ENCODE measurements at places on chromosomes 1 and 21.

DNA sequence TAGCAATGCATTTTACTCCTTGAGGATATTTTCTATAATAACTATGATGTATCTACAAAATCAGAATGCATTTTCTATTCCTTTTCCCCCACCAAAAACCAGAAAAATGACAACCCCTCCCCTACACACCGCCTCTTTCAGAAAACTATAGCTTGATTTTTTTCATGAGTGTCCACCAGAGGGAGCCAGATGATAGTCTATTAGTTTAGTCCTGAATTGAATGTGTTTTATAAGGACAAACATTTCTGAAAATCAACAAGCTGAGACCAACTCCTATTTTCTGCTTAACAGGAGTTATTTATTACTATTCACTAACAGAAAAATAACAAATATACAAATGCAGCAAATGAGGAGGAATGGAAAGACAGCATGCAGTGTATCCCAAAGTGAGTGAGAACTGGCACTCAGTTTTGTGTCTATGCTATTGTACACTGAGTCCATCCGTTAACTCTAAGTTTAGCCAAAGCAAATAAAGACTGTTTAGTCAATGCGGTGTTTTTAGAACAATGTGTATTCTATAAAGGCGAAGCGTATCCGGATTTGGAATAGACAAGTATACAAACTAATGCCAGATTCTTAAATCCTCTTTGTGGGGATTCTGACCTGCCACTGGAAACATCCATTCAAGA lies 182.6 kb downstream of the VAV3 start:
- no peak for DNase-seq

- no peak for DNase-seq
Measured at GRCh38 chr1:181028196-181028595, 5.5 kb upstream of the STX6 start.

DNA sequence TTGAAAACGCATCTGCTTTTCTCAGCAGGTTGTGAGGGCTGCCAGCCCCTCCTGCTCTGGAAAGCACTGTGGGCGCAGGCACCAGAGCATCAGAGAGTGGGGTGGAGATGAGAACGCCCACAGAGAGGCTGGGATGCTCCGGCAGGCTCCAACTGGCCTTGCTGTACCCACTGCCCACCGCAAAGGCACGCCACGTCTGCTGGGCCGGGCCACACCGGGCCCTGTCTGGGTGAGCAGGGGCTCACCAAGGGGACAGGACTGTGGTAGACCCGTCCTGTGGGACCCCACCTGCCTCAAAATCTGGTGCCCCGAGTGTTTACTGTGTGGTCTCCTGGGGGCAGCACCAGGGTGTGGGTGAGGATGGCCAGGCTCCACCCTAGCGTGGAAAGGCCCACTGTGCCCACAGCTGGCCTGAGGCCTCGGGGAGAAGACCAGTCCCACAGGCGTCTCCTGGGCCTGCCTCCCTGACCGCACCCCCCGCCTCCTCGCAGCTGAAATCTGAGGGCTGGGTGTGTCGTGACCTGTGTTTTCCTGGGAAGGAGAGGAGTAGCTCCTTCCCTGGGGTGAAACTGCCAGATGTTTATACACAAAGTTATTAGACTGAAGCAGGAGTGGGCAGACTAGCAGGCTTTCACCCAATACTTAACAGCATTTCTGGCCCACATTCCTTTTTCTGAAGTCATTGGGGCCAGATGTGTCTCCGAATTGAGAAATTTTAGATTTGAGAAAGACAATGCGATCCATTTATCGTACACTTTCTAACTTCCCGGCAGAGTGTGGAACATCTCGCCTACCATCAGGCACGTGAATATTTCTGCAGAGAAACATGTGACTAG lies 53.8 kb downstream of the STUM start:
- DNase-seq, result no peak

GRCh38 chr1:197919346-197920066 lies 2.3 kb downstream of the LHX9 start:
- DNase-seq, result no peak

DNA sequence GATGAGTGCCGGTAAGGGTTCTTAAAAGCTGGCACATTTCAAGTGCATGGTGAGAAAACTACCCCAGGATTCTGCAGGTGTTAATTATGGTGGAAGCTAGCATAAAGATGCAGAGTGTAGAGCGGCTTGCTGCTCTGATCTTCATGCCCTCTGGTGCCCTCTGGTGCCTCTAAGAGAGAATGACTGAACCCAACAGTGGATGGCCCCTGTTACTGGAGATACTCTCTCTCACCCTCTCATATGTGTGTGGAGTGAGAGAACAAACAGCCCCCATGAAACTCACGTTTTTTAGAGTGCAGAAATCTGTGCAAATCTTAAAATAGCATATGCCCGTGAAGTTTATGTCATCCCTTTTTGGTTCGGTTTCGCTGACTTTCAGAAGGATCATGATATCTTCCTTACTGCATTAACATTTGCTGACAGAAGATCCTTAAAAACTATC lies 90.0 kb downstream of the GRIK1 start:
- no peak for DNase-seq

- DNase-seq, result no peak
Measured at GRCh38 chr1:54857141-54857540, 29.9 kb downstream of the DHCR24 start.

DNA sequence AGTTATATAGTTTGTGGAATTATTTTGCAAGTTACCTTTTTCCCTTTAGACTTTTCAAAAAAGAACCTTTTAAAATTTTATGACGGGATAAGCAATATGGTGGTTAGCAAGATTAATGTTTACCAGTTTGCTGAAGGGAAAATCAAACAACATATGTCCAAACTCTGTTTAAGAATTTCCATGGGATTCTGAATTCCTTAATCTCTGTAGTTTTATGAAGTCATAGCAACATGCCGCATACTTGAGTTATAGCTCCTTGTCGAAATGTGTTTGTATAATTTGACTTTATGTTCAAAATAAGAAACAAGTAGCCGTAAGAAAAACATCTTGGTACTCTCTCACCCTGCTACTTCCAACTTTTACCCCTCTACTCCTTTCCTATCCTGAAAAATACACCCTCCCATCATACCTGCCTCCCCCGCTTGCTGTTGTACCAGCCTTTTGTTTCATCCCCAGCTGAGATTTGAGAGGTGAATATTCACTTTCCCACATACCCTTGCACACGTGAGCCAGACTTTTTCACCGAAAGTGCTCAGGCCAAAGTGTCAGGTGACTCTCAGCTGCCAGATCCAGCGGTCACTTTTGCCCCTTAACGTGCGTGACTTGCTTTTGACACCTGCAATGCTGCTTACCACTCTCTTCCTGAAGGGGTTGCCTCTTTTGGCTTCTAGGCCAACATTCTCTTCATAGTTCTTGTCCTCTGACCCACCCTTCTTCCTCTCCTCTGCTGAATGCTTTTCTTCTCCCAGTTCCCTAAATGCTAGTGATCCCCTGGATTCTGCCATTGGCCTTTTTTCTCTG lies 83.5 kb upstream of the ZNF326 start:
- no peak for DNase-seq

- DNase-seq, result peak; percentile 41
Measured at GRCh38 chr1:172431721-172432192, 11.3 kb downstream of the C1orf105 start.

DNA sequence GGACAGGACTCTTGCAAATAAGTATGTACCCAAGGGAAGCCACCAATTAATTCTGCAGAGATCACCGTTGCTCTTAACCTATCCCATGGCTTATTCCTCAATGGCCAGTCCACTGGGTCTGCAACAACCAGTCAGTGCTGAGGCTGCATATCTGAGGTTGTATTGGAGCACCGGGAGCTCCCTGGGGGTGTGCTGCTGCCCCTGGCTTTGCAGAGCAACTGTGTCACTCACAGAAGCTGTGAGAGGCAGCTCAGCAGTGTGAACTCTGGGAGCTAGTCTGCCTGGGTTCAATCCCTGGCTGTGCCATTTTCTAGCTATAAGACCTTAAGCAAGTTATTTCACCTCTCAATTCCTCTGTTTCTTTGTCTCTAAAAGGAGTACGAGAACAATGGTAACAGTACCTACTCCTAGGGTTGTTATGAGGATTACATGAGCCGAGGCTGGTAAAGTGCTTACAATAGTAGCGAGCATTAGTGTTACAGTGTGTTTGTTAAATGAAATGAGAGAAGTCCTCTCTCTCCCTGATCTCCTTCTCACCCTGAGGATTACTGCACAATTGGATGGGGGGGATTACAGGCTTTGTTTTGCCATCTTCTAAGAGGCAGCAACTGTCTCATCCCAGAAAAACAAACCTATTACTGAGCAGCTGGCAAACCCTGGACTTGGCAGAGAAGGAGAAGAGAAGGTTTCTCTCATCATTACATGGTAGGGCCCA lies 3.6 kb downstream of the RXRG start:
- DNase-seq, result no peak

DNA sequence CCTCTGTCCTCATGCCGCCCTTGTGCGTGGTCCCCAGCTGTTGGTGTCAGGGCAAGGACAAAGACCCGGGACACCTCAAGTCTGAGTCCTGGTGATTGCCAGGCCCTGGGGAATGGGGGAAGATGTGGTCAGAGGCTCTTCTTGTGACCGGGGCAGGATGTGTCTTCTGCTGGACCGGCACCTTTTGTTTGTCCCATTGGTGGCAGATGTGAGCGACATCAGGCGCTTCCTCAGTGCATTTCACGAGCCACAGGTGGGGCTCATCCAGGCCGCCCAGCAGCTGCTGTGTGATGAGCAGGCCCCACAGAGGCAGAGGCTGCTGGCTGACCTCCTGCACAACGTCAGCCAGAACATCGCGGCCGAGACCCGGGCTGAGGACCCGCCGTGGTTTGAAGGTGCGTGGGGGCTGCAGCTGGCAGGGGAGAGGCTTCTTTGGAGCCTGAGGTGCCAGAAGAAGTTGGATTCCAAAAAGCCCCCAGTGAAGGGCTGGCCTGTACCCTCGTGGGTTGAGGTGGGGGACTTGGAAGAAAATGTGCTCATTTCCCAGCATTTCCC lies 8.4 kb downstream of the DFFB start:
- DNase-seq, result no peak

DNA sequence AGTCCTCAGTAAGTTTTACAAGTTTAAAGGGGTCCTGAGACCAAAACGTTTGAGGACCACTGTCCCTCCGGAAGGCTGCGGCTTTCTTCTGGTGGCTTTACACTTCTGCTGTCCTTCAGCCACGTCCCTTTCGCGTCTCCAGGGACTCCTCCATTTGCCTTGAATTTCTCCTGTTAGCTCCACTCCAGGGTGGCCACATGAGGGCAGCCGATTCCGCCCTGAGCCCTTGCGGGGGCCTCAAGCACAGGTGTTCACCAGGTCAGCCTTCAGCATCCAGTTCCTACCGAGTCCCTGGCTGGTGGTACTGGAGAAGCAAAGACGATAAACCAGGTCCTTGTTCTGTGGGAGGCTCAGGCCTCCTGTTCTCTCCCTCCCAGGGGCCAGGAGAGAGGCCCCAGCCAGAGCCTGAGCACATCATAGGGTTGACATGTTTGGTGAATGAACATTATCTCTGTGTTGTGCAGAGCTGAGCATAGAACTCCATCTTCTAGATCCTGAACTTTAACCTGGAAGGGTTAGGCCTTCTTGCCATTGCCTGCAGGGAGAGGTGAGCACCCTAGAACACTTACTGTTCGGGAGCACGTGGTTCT lies 27.4 kb upstream of the COQ8A start:
- no peak for DNase-seq

DNA sequence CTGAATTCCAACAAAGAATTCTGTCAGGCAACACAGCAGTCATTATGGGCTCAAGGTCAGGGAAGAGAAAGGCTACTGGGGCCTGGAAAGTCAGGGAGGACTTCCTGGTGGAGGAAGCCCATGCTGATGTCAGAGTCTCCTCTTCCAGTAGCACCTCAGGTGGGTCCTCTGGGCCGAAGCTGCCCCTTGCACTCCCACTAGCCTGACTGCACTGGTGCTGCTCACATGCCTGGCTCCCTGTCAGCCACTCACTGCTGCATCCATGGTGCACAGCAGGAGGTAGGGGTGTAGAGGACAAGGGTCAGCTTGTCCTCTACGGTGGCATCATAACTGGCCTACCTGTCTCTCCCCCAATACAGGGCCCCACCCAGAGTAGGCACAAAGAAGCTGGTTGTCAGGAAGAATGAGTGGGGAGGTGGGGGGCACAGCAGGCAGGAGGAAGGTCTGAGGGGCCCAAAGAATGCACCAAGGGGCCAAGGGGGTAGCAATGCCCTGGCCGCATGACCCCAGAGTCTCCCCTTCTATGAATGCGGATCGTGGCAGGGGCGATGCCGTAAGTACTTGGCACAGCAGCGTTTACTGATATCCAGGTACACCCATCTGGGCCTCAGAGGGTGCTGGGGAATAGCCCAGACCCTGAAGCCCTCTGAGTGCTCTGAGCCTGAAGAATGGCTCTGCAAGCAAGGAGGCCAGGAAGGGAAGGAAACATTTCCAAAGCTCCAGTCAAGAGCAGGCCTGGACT lies 80.3 kb downstream of the GLIS1 start:
- DNase-seq, result no peak

GRCh38 chr1:89166705-89167104 lies 9.1 kb downstream of the GBP7 start:
- DNase-seq, result no peak

- no peak for DNase-seq
Measured at GRCh38 chr1:181588631-181589030, 105.3 kb downstream of the CACNA1E start.

DNA sequence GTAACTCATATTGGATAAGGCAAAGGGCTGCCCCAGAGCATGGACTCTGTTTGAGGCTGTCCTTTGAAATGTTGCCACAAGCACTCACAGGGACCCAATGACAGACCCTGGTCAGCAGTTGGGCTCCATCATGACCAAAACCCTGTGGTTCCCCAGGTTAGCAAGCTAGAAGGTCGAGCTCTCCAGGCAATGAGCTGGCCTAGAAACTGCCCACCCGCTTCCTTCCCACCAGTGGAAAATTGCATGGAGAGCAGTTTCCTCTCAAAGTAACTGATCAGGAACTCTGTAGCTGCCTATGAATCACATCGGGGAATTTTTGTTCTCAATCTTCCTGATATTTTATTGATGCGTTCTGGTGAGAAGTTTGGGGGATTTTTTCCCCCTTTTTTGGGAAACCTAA lies 52.8 kb downstream of the FHAD1 start:
- DNase-seq, result no peak

GRCh38 chr1:177984136-177984525 lies 14.3 kb upstream of the SEC16B start:
- DNase-seq, result no peak

DNA sequence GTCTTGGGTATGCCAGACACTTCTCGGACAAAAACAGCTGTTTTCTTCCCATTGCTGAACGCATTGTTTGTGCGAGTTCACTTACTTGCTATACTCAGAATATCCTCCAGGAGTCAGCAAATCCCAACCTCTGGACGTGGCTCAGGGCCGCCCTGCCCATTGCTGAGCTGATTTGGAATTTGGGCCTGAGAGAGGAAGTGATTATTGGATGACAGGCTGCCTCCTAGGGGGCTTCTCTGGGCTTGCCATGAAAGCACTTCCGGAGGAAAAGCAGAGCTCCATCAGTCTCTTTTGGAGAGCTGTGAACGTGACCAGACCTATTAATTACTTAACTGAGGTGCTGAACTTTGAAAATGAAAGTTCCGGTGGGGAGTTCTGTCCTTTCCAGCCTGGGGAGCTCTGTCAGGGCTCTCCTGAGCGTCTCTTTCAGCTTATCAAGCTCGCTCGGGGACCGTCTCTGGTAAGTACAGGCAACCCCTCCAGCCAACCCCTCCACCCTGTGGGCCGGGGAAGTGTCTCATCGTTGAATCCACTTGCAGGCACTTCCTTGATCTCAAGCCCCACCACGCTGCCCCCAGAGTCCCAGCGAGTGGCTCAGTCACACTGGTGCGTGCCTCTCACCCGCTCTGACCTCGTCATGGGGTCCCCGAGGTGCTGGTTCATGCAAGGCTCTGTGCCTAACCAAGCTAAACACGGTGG lies 76.9 kb downstream of the CLIC6 start:
- peak; percentile 28 for DNase-seq

Measured in activated naive CD4-positive, alpha-beta T cell (primary cell).